ENCODE measurements at places on chromosomes 16 and 17.

DNA sequence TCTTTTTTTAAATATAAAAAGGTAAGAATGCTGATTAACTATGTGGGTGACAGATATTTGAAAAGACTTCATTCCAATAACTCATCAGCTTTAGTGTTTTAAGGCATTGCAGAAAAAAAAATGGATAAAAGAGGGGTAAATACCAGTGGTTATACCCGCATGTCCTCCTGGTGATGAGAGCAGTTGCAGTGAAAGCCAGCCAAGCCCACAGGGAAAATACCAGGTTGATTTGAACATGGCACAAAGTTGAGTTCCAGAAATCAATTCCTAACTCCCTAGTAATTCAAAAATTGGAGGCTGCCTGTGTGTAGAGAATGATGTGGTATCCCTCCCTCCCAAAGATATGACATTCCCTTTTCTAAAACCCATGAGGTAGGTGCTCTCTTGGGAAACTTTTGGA, 453.2 kb upstream of the SOX9 start:
- no peak for DNase-seq

DNA sequence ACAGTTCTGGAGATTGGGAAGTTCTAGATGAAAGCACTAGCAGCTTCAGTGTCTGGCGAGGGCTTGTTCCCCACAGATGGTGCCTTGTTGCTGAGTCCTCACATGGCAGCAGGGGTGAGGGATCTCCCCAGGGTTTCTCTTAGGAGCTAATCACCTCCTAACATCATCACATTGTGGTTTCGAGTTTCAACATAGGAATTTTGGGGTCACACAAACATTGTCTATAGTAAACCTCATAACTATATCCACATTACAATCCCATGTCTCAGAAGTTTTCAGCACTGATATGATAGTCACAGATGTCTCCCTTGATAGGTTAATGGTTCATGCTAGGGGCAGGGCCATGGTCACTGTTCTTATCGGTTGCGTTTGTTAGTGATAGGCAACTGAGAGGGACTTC, 13.8 kb downstream of the CLUAP1 start:
- DNase-seq: no peak

GRCh38 chr17:70407506-70407905, 238.2 kb downstream of the KCNJ2 start:
- no peak for DNase-seq

DNA sequence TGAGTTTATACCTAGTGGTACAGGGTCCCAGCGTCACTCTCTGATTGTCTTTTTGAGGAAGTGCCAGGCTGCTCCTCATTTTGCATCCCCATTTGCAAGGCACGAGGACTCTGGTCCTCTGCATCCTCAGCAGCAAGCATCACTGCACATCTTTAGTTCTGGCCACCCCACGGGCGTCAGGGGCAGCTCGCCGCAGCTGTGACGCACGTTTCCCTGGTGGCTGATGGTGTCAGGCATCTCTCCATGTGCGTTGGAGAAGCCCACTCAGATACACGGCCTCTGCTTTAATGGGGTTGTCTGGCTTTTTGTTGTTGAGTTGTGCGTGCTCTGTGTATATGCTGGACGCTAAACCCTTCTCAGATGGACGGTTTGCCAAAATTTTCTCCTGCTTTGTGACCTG, 45.2 kb upstream of the ZNF469 start:
- no peak for DNase-seq

GRCh38 chr17:2101448-2102257, 46.8 kb downstream of the HIC1 start:
- DNase-seq: no peak

GRCh38 chr16:53611179-53611696, 92.4 kb downstream of the RPGRIP1L start:
- DNase-seq: peak; percentile 57

GRCh38 chr16:1691276-1691675, 13.2 kb downstream of the JPT2 start:
- no peak for DNase-seq

DNA sequence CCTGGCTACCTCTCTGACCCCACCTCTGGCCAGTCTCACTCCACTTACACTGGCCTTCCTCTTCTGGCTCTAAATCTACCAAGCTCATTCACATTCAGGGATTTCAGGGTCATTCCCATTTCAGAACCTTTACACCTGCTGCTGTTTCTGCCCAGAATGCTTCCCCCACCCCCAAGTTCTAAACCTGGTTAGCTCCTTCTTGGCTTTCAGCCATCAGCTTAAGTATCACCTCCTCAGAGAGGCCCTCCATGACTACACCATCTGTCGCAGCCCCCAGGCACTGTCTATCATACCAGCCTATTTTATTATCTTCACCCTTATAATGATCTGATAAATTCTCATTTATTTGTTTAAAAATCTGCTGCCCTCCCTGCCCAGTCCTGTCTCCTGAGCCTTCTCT, 23.3 kb upstream of the NGFR start:
- DNase-seq: no peak

GRCh38 chr16:11410376-11411058, 65.3 kb downstream of the RMI2 start:
- no peak for DNase-seq

DNA sequence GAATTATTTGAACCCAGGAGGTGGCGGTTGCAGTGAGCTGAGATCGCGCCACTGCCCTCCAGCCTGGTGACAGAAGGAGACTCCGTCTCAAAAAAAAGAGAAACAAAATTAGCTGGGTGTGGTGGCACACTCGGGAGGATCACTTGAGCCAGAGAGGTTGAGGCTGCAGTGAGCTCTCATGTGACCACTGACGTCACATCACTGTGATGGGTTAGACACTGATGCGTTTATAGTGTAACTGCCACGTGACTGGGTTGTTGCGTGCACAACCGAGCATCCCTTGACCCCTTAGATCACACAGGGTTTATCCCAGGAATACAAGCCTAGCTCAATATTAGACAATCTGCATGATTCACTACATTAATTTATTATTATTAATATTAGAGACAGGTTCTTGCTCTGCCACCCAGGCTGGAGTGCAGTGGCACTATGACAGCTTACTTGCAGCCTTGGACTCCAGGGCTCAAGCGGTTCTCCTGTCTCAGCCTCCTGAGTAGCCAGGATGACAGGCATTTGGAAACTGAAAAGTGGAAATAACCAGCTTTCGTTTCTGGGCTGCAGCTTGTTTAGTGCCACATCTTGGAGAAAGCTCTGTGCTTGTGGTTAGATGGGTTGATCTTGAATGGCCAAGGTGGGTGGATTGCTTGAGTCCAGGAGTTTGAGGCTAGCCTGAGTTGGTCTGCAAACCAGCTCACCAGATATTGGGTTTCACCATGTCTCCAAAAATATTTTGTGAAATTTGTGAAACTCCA, 26.4 kb upstream of the ABR start:
- DNase-seq: no peak
